ENCODE measurements at places on chromosomes 7 and 10. TPM values are rescaled to one million over a fixed set of nuclear protein-coding genes. Genes with fewer than 3 reads are reported as not detected.

- DNase-seq = no peak
Measured at GRCh38 chr7:99791021-99791420, 7.0 kb upstream of the CYP3A4 start.

DNA sequence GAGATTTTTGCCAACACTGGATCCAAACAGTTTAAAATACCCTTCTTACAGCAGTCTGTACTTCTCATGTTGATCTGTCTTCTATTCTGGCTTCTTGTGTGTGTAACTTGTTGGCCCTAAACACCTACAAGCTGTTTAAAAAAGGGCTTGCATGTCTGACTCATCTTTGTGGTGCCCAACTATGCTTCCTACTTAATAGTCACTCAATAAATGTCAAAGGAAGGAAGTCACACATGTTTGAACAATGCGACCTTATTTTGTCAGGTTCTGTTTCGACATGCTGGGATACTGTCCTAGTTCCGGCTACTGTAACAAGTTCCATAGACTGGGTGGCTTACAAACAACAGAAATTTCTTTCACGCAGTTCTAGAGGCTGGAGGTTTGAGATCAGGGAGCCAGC, 9.4 kb upstream of the GRK5 start:
- no peak for DNase-seq

SNCG gene
- 30.2 TPM for polyA plus RNA-seq

ATRNL1 gene
- polyA plus RNA-seq = 0.75 TPM

All from right cardiac atrium (tissue), 5 donors.